ENCODE measurements at places on chromosomes 7 and 10. TPM values are rescaled to one million over a fixed set of nuclear protein-coding genes. Genes with fewer than 3 reads are reported as not detected.

Gene PTPRN2
- total RNA-seq = not detected

Gene ARHGEF5
- total RNA-seq = 17.2 TPM

DNA sequence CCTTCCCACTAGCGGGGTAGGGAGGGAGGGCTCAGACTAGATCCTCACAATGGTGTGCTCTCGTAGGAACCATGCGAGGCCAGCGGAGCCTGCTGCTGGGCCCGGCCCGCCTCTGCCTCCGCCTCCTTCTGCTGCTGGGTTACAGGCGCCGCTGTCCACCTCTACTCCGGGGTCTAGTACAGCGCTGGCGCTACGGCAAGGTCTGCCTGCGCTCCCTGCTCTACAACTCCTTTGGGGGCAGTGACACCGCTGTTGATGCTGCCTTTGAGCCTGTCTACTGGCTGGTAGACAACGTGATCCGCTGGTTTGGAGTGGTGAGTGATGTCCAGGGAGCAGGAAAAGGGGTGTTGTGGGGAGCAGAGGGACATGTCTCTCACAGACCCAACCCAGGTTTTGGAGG is 5.6 kb downstream of the ZDHHC16 start:
- H3K4me3 ChIP-seq = no peak overlapping the region
- no peak overlapping the region for H3K27ac ChIP-seq
- peaks cover 8% of the 10 kb centered on the region for H3K4me1 ChIP-seq
- H3K36me3 ChIP-seq = peaks cover 1% of the 10 kb centered on the region
- no peak for DNase-seq

DNA sequence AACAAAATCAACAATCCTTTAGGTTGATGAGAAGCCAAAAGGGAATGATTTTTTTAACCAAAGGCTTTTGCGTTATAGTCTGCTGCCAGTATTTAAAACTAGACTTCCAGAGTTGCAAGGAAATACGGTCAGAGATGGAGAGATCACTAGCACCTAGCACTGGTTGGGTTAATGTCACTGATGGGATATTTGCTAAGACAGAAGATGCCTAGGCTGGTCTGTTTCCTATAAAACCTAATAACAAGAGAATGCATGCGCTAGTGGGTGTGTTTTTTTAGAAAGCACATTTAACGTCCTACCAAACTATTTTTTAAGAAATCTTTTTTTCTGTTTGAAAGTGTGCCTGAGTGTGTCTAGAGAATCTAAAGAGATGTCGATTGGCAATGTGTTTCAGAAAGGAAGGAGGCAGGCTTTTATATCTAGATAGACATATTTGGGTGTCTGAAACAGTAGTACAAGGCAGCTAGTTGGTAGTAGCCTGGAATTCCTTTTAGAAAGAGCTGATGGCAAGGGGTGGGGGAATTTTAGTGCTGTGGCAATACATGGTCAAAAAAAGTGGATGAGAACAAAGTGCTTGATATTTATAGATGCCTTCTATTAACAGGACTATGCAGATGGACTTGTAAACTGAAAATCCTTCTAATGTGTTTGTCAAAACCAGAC is 863 bp downstream of the CALD1 start:
- peaks cover 4% of the 10 kb centered on the region for H3K4me1 ChIP-seq
- no peaks in the 10 kb centered on the region for H3K36me3 ChIP-seq
- H3K27me3 ChIP-seq = no peaks in the 10 kb centered on the region
- no peak overlapping the region for H3K4me3 ChIP-seq

- peak; percentile 86 for DNase-seq
- H3K27ac ChIP-seq = peak overlapping the region; percentile 95
- peaks cover 13% of the 10 kb centered on the region for H3K36me3 ChIP-seq
- H3K4me3 ChIP-seq = peak overlapping the region; percentile 96
- H3K27me3 ChIP-seq = no peaks in the 10 kb centered on the region
Measured at GRCh38 chr10:11175823-11176243, 158.2 kb downstream of the CELF2 start.

GRCh38 chr7:28847681-28848080 is 110.4 kb downstream of the TRIL start:
- no peaks in the 10 kb centered on the region for H3K4me1 ChIP-seq
- H3K27ac ChIP-seq = no peak overlapping the region
- H3K36me3 ChIP-seq = no peaks in the 10 kb centered on the region
- no peak for DNase-seq

DNA sequence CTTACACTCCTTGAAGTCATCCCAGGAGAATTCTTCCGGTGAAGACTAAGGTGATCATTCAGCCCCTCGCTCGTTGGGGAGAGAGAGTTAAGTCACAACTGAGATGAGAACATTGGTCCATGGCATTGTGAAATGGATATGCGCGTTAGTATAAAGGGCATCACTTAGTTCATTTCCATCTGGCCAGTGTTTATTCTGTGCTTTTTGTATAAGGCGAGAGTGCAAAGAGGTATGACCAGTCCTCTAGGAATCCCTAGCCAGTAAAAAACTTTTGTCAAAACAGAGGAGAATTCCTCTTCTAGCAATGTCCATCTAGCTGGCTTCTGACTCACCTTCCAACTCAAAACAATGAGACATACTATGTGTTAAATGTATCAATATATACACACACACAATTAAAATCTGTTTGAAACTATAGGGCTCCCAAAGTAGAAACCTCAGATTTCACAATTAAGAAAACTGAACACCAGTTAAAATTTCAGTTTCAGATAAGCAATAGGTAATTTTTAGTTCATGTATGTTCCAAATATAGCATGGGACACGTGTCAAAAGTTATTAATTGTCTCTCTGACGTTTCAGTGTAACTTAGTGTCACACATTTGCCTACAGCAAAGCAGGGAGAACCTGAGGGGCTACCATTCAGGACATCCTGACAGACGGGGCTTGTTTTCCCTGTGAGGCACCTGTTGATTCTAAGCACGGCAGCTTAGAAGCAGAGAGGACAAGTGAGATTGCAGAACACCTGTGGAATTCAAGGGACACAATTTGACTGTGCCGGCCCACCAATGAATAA is 158.9 kb downstream of the KLF6 start:
- H3K36me3 ChIP-seq = no peaks in the 10 kb centered on the region
- H3K27ac ChIP-seq = peak overlapping the region; percentile 56
- no peak overlapping the region for H3K4me3 ChIP-seq
- peaks cover 34% of the 10 kb centered on the region for H3K4me1 ChIP-seq

- DNase-seq = no peak
- H3K27me3 ChIP-seq = no peaks in the 10 kb centered on the region
- no peaks in the 10 kb centered on the region for H3K4me1 ChIP-seq
- peaks cover 9% of the 10 kb centered on the region for H3K36me3 ChIP-seq
- no peak overlapping the region for H3K27ac ChIP-seq
- no peak overlapping the region for H3K4me3 ChIP-seq
Measured at GRCh38 chr7:102454468-102454867, 10.2 kb downstream of the ALKBH4 start.

DNA sequence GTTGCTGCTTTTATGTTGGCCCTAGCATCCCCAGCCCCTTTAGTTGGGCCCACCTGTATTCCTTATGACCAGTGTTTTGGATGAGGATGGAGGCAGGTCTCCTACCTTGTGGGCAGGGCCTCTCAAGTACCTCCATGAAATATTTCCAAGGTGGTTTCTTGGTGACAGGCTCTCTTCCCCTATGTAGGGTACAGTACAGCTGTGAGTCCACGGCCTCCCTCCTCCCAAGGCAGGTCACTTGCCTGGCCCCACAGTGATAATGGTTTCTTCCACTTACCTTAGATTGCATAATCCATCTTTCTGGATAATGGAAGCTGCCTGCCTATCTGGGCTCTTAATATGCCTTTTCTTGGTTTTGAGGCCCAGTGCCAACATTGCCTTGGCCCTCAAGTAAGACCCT is 110.4 kb downstream of the NT5C2 start:
- DNase-seq = no peak
- H3K4me3 ChIP-seq = no peak overlapping the region
- H3K36me3 ChIP-seq = no peaks in the 10 kb centered on the region
- no peak overlapping the region for H3K27ac ChIP-seq
- no peaks in the 10 kb centered on the region for H3K4me1 ChIP-seq
- H3K27me3 ChIP-seq = no peaks in the 10 kb centered on the region

GRCh38 chr7:43313628-43314378 is 201.4 kb downstream of the HECW1 start:
- H3K36me3 ChIP-seq = no peaks in the 10 kb centered on the region
- no peak for DNase-seq
- H3K27ac ChIP-seq = no peak overlapping the region
- peaks cover 17% of the 10 kb centered on the region for H3K4me1 ChIP-seq
- no peaks in the 10 kb centered on the region for H3K27me3 ChIP-seq

- no peaks in the 10 kb centered on the region for H3K36me3 ChIP-seq
- no peaks in the 10 kb centered on the region for H3K27me3 ChIP-seq
- H3K4me1 ChIP-seq = no peaks in the 10 kb centered on the region
- H3K27ac ChIP-seq = no peak overlapping the region
- H3K4me3 ChIP-seq = no peak overlapping the region
- no peak for DNase-seq
Measured at GRCh38 chr10:24849501-24850299, 102.7 kb downstream of the PRTFDC1 start.

- no peak overlapping the region for H3K27ac ChIP-seq
- no peak for DNase-seq
- H3K36me3 ChIP-seq = no peaks in the 10 kb centered on the region
- no peaks in the 10 kb centered on the region for H3K4me1 ChIP-seq
Measured at GRCh38 chr10:86110156-86110786, 256.3 kb downstream of the GRID1 start.

GRCh38 chr7:95642173-95642572 is 45.9 kb upstream of the PDK4 start:
- no peak for DNase-seq
- no peak overlapping the region for H3K4me3 ChIP-seq
- H3K36me3 ChIP-seq = no peaks in the 10 kb centered on the region
- H3K27ac ChIP-seq = no peak overlapping the region
- no peaks in the 10 kb centered on the region for H3K4me1 ChIP-seq

- no peaks in the 10 kb centered on the region for H3K4me1 ChIP-seq
- H3K27me3 ChIP-seq = no peaks in the 10 kb centered on the region
- H3K4me3 ChIP-seq = no peak overlapping the region
- H3K27ac ChIP-seq = no peak overlapping the region
Measured at GRCh38 chr7:29968683-29969395, 20.8 kb downstream of the SCRN1 start.

DNA sequence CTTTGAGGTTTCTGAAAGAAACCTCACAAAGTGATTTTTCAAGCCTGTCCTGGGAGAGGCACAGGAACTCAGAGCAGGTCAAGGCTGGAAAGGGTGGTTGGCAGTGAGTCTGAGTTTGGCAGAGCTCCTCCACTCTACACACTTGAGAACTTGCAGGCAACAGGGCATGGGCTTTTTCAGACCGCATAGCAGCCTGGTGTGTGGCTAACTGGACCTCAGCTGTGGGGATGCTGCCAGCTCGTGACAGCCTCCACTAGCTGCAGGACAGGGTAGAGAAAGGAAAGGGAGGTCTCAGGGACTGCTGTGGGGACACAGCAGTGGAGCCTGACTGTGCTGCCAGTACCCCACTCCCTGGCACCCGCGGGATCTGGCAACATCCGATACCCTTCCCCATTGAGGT is 2.6 kb downstream of the CDHR1 start:
- DNase-seq = no peak
- peaks cover 3% of the 10 kb centered on the region for H3K4me1 ChIP-seq
- H3K36me3 ChIP-seq = no peaks in the 10 kb centered on the region
- no peak overlapping the region for H3K4me3 ChIP-seq
- peaks cover 25% of the 10 kb centered on the region for H3K27me3 ChIP-seq
- no peak overlapping the region for H3K27ac ChIP-seq

DNA sequence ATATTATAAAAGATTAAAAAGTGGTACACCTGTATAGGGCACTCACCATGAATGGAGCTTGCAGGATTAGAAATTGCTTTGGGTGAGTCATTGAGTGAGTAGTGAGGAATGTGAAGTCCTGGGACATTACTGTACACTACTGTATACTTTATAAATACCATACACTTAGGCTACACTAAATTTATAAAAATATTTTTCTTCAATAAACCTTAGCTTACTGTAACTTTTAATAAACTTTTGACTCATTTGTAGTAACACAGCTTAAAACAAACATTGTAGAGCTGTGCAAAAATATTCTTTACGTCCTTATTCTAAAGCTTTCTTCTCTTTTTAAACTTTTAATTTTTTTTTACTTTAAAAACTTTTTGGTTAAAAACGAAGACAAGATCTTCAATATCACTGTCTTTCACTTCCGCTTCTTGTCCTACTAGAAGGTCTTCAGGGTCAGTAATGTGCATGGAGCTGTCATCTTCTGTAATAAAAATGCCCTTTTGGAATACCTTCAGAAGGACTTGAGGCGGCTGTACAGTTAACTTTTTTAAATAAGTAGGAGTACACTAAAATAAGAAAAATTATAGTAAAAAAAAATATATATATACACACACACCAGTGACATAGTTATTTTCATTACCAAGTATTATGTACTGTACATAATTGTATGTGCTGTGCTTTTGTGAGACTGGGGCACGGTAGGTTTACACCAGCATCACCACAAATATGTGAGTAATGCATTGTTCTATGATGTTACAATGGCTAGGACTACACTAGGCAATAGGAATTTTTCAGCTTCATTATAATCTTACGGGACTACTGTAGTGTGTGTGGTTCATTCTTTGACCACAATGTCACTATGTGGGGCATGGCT is 3.5 kb downstream of the STK31 start:
- H3K4me3 ChIP-seq = no peak overlapping the region
- no peaks in the 10 kb centered on the region for H3K4me1 ChIP-seq
- no peak for DNase-seq
- no peaks in the 10 kb centered on the region for H3K27me3 ChIP-seq
- no peak overlapping the region for H3K27ac ChIP-seq

- H3K4me3 ChIP-seq = no peak overlapping the region
- H3K36me3 ChIP-seq = peaks cover 9% of the 10 kb centered on the region
- H3K27ac ChIP-seq = no peak overlapping the region
- H3K4me1 ChIP-seq = no peaks in the 10 kb centered on the region
- no peak for DNase-seq
Measured at GRCh38 chr10:21733710-21734109, 199.7 kb downstream of the MLLT10 start.

DNA sequence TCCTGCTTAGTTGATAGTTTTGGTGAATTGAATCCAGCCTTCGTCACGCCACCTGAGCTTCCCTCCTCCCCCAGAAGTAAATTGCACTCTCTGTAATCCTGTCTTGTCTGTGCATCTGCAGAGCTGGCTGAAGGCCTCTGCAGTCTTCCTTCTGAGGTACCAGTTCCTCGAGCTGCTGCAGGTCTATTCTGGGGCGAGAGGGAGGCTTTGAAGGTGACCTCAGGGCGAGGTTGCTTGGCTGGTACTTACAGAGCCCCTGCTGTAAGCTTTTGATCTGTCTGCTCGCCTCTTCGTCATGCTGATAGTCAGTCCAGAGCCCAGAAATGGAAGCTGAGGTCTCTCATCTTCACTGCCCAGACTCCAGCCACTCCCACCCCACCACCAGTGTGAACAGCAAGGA is 513.6 kb upstream of the FOXK1 start:
- H3K27ac ChIP-seq = no peak overlapping the region
- no peaks in the 10 kb centered on the region for H3K36me3 ChIP-seq
- H3K27me3 ChIP-seq = no peaks in the 10 kb centered on the region
- no peaks in the 10 kb centered on the region for H3K4me1 ChIP-seq

All from GM12878 (cell line).